NCI-H526 (cell line): ENCODE measurements at places on chromosomes 6 and 20.

- DNase-seq = no peak
These were observed 134.6 kb upstream of the NEDD9 start for GRCh38 chr6:11366934-11367637.

GRCh38 chr6:139757784-139758183, 383.3 kb upstream of the CITED2 start:
- DNase-seq = no peak

GRCh38 chr6:75608956-75609533, 7.4 kb downstream of the SENP6 start:
- DNase-seq = no peak

GRCh38 chr6:46985943-46986342, 56.2 kb downstream of the ADGRF1 start:
- no peak for DNase-seq

DNA sequence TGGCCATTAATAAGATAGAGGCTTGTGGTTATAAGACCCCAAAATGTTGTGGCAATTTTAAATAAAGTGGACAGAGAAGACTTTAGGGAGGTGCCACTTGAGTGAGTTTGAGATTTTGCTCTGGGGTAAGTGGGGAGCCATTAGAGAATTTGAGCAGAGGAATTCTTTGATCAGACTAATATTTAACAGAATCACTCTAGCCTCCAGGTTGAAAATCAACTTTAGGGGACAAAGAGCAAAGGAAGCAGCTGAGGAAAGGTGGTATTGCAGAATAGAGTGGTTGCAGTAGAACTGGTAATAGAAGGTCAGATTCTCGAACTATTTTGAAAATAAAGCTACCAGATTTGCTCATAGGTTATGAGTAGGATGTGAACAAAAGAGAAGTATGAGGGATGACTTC, 50.7 kb upstream of the RNF146 start:
- no peak for DNase-seq

GRCh38 chr20:34663213-34663943, 13.5 kb downstream of the PIGU start:
- DNase-seq = no peak
